HCT116 (cell line): ENCODE measurements at places on chromosomes 11 and 22.

DNA sequence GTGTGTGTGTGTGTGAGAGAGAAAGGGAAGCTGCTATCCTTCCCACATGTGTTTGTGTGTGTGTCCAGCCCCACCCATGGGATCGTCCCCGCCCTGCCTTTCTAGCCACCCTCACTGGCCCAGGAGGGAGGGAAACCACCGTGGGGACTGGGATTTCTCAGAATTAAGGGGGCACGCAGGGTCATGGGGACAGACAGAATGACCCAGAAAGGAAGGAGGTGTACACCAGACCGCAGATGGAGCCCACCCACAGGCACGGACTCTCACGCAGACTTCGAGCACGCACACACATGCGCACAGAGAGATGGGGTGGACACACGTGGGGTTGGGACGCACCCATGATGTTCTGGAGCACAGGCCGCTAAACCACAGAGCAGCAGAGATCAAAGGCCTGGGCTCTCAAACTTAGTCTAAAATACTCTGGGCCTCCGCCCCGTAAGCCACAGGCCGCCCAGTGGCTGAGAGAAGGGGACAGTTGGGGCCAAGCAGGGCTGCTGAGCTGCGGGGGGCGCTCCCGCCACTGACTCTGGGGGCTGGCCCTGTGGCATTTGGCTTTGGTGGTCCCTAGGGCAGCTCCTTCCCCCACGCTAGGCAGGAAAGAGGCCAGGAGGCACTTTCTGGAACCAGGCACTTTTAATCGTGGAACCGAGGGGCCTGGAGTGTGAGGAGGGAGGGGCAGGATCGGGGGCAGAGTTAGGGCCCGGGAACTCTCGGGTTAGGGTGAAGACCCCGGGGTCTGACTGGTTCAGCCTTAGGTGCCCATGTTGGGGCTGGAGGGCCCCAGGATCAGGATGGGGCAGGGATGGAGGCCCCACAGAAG is 1.5 kb downstream of the IFITM5 start:
- DNase-seq = no peak

GRCh38 chr11:1298695-1299492 is 10.5 kb downstream of the TOLLIP start:
- no peak for DNase-seq

DNA sequence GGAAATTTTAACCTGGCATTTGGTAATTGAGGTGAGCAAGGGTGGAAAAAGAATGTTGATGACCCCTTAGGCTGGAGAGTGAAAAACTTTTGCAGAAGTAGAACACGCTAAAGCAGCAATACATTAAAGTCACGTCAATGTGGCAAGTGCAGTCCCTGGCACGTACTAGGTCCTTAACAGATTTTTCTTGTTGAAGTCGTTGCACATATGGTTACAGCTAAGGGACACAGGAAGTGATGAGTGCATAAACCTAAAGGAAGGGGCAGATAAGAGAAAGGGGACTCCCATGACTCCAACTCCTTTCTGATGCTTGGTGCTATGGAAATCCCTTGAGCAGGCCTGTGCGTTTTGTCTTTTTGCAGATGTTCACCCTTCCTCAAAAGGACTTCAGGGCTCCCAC is 1.2 kb downstream of the ACCS start:
- no peak for DNase-seq

DNA sequence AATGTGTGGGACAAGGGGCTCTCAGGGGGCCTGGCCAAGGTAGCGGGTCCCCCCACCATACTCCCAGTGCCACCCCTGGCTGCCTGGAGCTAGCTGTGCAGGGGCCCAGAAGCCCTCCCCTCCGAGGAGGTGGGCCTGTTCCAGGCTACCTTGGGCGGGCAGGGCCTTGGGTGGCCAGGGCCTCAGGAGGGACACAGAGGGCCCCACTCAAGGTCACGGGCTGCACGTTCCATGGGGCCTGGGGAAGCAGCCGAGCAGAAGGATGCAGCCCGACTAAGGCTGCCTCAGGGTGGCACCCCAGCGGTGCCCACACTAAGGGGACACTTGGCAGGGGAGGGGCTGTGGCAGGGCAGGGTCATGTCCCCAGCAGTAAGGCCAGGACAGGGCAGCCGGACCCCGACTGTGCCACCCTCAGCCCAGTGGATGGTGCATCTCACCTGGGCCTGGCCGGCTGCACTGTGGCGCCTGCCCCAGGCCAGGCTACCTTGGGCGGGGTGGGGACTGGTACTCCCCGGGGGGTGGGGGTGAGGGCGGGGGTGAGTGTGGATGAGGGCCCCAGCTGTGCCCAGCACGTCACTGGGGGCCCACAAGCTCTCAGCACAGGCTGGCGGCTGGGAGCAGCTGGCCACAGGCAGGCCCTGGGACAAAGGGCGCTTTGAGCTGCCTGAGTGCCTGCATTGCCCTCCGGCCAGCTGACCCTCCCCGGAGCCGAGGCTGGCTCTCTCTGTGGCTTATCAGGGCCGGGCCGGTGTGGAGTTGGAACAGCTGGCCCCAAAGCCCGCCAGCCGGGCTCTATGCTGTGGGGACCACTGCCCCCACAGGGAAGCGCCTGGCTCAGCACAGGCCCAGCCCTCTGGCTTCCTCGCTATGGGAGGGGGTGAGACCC is 117.1 kb downstream of the KCNQ1 start:
- DNase-seq = no peak

- DNase-seq = no peak
Observed at GRCh38 chr11:43626798-43627197, 53.7 kb upstream of the HSD17B12 start.

DNA sequence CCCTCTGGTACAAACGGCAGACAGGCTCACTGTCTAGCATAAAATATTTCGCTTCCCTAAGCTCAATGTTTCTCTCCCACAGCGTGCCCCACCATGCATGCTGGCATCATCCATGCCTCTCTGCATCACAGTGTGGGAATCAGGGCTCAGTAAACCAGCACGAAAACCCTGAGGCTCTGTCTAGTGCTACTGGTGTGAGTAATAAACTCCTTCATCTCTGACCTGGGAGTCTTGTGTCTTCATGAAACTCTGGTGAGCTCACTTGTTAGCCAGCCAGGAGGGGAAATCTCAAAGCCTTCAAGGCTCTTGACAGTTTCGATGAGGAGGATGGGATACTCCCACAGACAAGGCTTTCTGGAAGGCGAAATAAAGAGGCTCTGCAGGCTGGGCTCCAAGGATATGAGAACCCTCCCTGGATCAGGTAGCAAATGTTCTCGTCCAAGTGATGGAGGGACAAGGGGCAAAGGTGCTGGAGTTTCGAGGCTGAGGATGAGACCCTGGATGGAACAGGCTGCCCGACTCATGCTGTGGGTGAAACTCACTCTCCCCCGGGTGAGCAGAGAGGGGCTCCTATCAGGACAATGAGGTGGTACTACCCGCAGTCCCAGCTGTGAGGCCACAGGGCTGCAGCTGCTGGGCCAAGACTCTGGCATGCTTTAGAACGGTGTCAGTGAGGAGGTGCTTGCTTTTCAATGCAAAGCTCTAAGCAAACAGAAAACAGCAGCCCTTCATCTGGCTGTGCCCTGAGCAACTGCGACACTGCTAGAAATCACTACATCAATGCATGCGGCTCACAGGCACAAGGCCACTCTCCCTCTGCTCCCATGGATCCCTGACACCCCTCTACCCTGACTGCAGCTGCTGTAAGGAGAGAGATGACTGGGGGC is 69.3 kb downstream of the SHANK2 start:
- no peak for DNase-seq

GRCh38 chr22:21797444-21798221 is 62.0 kb upstream of the YPEL1 start:
- no peak for DNase-seq

- DNase-seq = no peak
Observed at GRCh38 chr11:134576286-134576685, 164.2 kb upstream of the B3GAT1 start.

- DNase-seq = no peak
Observed at GRCh38 chr11:73366953-73367352, 9.2 kb upstream of the RELT start.

- no peak for DNase-seq
Observed at GRCh38 chr22:27349456-27349855, 452.1 kb downstream of the MN1 start.

GRCh38 chr11:14445542-14446530 is 53.8 kb downstream of the COPB1 start:
- DNase-seq = no peak

DNA sequence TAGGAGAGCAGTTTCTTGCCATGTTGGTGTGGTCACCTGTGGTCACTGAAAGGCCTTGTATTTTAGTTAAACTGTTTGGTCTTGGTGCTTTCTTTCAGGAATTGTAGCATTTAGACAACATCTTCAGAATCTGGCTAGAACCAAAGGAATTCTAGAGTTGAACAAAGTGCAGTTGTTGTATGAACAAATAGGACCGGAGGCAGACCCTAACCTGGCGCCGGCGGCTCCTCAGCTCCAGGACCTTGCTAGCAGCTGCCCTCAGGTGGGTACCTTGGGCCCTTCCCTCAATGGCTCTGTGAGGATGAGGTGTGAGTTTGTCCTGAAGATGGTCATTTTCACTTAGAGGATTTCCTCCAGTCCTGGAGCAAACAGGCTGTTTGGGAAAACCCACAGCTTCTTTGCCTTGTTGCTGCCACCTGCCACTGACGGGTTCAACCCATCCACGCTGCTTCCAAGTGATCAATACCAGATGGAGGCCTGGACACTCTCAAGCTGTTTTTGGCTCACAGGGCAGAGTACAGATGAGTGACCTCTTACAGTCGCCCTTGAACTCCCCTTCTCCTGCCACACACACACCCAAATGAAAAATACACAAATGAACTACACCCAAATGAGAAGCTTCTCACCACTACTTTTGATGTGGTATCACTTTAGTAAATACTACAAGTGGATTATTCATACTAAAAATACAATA is 45.2 kb downstream of the PPP2R1B start:
- DNase-seq = no peak

DNA sequence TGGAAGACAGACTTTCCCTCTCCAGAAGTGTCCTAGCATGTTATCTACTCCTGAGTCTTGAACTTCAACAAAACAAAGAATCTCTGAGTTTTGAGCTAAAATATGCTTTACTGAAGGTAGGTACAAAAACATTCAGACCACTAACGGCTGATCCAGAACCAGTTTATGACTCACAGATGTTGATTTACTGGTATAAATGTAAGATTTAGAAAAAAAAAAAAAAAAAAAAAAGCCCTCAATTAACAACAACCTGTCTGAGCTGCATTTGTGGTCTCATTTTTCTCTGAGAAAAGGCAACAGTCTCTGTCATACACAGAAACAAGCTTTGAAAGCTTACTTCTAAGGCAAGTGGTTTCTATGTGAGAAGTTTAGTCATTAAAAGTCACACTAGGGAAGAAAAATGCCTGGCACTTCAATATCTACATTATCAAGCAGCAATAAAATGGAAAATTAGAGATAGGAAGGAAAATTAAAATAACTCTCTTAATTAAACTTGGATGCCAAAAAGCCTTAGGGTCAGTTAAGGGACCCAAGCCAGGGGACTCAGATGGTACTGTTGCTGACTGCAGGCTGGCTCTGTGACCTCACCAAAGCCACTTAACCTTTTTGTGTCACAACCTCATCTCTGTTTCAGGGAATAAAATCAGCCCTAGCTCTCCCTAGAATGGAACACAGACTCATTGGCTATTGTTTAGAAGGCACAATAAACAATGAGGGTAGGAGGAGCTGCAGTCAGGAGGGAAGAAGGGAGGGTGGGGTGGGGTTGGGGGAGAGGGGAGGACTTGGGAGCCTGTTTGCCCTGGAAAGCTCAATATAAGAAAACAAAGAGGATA is 61.7 kb downstream of the ETS1 start:
- DNase-seq = no peak

GRCh38 chr11:112354364-112354763 is 93.7 kb upstream of the PLET1 start:
- DNase-seq = no peak

DNA sequence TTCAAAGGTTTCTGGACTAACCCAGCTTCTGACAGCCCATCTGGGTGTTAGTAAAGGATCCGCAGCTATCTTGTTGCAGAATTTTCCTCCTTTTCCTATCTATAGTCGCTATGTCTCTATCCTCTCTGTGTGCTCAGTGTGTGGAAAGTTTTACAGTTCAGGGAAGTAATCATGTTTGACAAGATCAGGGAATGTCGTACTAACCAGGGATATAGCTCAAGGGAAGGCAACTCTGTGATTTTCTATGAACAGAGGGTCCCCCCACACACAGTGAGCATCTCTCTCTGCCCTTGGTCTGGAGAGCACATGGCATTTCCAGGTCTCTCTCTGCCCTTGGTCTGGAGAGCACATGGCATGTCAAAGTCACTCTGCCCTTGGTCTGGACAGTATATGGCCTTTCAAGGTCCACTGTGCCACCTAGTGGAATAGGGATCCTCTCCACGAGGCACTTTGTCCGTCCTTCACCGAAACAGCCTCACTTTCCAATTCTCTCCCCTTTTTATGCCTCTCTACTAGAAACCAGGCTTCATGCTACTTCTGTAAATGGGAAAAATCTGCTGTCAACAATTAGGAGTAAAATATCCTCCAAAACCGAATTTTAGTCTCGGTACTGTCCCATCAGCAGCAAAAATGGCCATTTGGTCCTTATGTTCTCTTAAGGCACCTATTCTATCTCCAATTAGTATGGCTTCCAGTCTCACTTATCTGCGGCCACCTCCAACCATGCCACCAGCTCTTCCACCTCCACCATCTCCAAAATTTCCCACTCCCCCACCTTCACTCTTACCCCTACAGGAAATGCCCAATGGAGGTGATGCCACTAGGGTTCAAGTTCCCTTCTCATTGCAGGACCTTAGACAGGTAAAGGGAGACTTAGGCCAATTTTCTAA is 88.7 kb downstream of the IGLL5 start:
- DNase-seq = no peak
